Chondrocyte (in vitro differentiated cells): ENCODE measurements at places on chromosomes 5 and 9. TPM values are rescaled to one million over a fixed set of nuclear protein-coding genes. Genes with fewer than 3 reads are reported as not detected.

The DBN1 gene
- 207 to 277 TPM (median 274 TPM) in 3 replicates for total RNA-seq

The FSTL4 gene
- total RNA-seq = 0.07 to 0.49 TPM in 2 of 3 replicates, not detected in the other

The C8G gene
- total RNA-seq = 2.2 TPM in 1 of 3 replicates, not detected in the others

The OR1Q1 gene
- not detected in 3 replicates for total RNA-seq

The ZNF454 gene
- 0.32 to 2.3 TPM (median 0.49 TPM) in 3 replicates for total RNA-seq

The MEGF10 gene
- total RNA-seq = 6.6 to 10.8 TPM (median 7.8 TPM) in 3 replicates

The FRMD3 gene
- 0.48 to 1.3 TPM (median 1.1 TPM) in 3 replicates for total RNA-seq

DNA sequence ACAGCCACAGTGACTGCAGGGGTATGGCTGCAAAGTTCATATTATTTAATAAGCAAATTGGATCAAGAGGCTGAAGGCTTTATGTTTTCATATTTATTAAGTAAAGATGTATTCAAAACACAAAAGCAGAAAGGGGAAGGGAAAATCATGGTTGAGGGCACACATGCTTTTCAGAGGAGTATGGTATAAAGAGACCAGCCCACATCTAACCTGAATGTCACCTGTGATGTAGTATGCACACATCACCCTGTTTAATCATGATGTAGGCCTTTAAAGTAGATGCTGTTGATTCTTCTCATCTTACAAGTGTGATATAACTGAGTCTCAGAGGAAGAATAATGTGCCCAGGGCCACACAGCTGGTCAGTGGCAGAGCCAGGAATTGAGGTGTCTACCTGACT, 211.8 kb downstream of the DCP2 start:
- DNase-seq = no peak
- peaks cover 3% of the 10 kb centered on the region for H3K36me3 ChIP-seq
- H3K27me3 ChIP-seq = no peaks in the 10 kb centered on the region
- no peak overlapping the region for H3K4me3 ChIP-seq

- no peak overlapping the region for H3K4me3 ChIP-seq
- H3K27ac ChIP-seq = no peak overlapping the region
- H3K36me3 ChIP-seq = no peaks in the 10 kb centered on the region
- H3K27me3 ChIP-seq = no peaks in the 10 kb centered on the region
- DNase-seq = no peak
Measured at GRCh38 chr5:90386099-90386710, 23.4 kb downstream of the CETN3 start.

DNA sequence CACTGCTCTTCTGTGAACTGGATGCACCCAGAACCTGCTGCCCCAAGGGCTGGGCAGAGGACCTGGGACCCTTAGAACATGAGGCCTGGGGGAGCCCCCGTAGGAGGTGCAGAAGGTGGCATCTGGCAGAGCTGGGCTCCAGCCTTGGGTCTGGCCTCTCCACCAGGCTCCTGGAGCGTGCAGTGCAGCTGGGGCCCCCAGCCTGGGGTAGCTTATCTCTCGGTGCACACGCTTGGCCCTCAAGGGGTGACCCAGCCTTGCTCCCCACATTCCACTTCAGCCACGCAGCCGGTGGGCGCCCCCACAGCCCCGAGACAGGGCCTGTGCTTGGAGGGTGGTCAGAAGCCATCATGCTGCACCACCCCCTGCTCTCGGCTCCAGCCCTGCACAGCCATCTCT, 5.6 kb upstream of the NR5A1 start:
- no peak overlapping the region for H3K4me3 ChIP-seq
- peaks cover 8% of the 10 kb centered on the region for H3K27me3 ChIP-seq
- no peak overlapping the region for H3K27ac ChIP-seq
- peaks cover 1% of the 10 kb centered on the region for H3K36me3 ChIP-seq

GRCh38 chr5:74120585-74120984, 494.6 kb downstream of the ARHGEF28 start:
- DNase-seq = no peak
- H3K36me3 ChIP-seq = no peaks in the 10 kb centered on the region
- H3K27ac ChIP-seq = no peak overlapping the region

DNA sequence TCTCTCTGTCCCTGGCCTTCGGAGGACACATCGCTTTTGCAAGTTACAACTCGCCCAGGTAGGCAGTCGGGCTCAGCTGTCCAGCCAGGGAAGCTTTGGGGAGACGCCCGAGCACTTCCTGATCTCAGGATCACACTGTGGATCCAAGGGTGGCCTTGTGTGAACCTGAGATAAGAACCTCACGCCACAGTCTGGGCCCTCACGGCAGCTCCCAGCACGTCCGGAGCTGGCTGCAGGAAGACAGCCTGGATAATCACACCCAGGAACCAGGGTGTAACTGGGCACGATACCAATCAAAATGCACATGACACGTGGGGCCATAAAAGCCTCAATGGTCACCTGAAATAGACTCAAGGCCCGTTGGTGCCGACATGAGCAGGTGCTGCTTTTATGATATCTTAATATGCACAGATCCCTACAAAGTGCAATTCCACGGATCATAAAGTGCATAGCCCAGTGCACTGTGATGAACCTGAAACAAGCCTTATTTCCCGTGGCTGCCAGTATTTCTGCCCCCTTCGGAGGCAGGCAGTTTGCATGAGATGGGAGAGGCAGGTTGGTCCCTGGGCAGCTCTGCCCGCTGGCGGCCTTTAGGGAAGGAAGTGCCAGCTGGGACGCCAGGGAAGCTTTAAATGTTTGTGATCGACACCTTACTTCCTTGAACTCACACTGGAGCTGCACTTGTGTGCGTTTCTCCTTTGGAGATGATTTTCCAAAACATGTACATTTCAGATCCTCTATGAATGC, 14.5 kb downstream of the SLC6A18 start:
- H3K36me3 ChIP-seq = no peaks in the 10 kb centered on the region
- peaks cover 16% of the 10 kb centered on the region for H3K27me3 ChIP-seq
- no peak overlapping the region for H3K4me3 ChIP-seq

DNA sequence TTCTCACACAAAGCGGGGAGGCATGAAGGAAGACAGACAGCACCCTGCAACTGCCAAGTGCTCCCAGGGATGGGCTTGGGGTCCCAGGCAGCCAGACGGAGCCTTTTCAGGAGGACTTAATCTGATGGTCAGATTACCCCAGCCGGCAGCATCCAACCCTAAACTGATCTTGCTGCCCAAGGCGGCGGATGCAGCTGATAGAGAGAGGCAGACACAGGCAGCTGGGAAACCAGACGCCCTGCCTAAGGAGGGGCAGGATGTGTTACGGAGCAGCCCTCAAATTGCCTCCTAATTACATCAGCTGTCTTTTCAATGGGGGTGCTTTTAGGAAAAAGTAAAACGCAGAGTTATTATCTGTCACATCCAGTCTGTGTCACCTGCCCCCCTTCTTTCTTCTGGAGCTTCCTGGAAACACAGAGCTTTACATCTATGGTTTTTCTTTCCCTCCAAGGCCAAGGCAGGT, 190.9 kb upstream of the PANK3 start:
- peaks cover 53% of the 10 kb centered on the region for H3K36me3 ChIP-seq
- H3K27me3 ChIP-seq = no peaks in the 10 kb centered on the region
- peak overlapping the region; percentile 59 for H3K27ac ChIP-seq
- H3K4me1 ChIP-seq = peaks cover 11% of the 10 kb centered on the region
- no peak for DNase-seq

DNA sequence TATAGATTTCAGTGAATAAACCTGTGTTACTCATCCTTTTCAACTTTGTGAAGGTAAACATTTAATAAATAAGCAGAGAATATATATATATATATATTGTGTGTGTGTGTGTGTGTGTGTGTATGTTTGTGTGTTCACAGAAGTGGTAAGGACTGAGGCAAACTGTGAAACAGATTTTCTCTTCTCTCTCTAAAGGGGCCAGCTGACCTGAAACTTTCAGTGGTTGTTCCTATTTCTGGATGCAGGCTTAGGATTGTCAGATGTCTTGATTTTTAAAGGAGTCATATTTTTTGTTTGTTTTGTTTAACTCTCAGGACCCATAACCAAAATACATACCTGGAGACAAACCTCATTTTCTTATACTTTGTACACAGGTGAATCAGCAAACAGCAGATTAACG, 714.9 kb upstream of the MEF2C start:
- no peaks in the 10 kb centered on the region for H3K4me1 ChIP-seq
- no peak overlapping the region for H3K4me3 ChIP-seq
- no peak overlapping the region for H3K27ac ChIP-seq
- H3K36me3 ChIP-seq = no peaks in the 10 kb centered on the region
- H3K27me3 ChIP-seq = no peaks in the 10 kb centered on the region

DNA sequence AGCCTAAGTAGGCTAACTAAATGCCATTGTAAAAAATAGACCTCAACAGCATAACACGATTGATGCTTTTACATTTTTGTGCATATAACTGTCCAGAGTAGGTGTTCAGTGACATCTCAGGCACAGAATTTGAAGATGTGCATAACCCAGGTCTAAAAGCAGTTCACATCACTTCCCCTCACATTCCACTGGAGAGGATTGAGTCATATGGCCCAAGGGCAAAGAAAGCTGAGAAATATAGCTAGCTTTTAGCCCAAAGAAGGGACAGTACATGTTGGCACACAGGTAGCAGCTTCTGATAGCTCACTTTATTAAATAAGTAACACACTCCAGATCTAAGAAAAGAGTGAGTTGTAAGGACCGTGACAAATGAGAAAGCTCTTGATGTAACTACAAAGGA, 2259.5 kb upstream of the WWC1 start:
- no peak overlapping the region for H3K4me3 ChIP-seq
- DNase-seq = no peak
- no peaks in the 10 kb centered on the region for H3K4me1 ChIP-seq

DNA sequence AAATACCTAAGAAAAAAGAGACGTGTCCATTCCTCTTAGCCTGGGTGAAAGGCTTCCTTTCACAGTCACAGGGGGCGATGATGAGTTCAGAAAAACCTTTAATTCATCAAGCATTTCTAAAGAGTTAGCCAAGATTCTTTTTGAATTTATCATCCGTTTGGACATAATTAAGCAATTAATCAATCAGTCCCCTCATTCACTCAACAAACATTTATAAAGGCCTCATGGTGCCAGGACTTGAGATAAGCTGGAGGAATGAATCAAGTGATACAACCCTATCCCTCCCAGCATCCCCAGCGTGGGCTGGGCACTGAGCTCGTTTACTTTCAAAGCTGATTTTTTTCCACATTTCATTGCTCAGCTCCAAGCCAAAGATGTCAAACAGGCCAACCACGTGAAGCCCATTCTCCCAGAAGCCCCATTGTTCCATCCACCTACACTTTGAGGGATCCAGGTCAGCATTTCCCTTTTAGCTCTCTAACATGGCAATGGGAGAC, 140.5 kb downstream of the SLIT3 start:
- peak overlapping the region; percentile 48 for H3K4me3 ChIP-seq
- DNase-seq = no peak
- no peaks in the 10 kb centered on the region for H3K27me3 ChIP-seq
- peaks cover 22% of the 10 kb centered on the region for H3K36me3 ChIP-seq
- H3K4me1 ChIP-seq = peaks cover 58% of the 10 kb centered on the region
- peak overlapping the region; percentile 92 for H3K27ac ChIP-seq

- H3K4me3 ChIP-seq = peak overlapping the region; percentile 52
- no peaks in the 10 kb centered on the region for H3K27me3 ChIP-seq
- peak overlapping the region; percentile 92 for H3K27ac ChIP-seq
- H3K36me3 ChIP-seq = no peaks in the 10 kb centered on the region
- DNase-seq = no peak
- H3K4me1 ChIP-seq = peaks cover 60% of the 10 kb centered on the region
Measured at GRCh38 chr5:107542831-107543231, 127.9 kb downstream of the EFNA5 start.

DNA sequence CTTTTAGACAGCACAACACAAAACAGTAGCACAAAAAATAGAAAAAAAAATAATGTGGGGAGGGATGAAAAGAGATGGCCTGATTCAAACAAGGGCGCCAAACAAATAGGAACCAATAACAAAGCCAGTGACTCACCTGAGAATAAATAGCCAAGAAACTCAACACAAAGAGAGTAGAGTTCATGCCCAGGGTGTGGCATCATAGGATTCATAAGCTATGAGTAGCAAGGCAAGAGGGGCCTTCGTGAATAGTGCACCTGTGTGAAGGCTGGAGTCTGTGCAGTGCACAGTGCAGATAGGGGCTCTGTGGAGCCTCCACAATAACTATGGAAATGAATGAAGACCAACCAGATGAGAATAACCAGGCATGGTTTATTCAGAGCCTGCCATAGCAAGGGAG, 541.7 kb downstream of the SPOCK1 start:
- H3K4me1 ChIP-seq = no peaks in the 10 kb centered on the region
- H3K27ac ChIP-seq = no peak overlapping the region
- H3K36me3 ChIP-seq = peaks cover 3% of the 10 kb centered on the region
- H3K4me3 ChIP-seq = no peak overlapping the region
- peaks cover 11% of the 10 kb centered on the region for H3K27me3 ChIP-seq

- peak overlapping the region; percentile 91 for H3K27ac ChIP-seq
- H3K4me1 ChIP-seq = peaks cover 82% of the 10 kb centered on the region
- peak overlapping the region; percentile 71 for H3K4me3 ChIP-seq
- H3K27me3 ChIP-seq = no peaks in the 10 kb centered on the region
Measured at GRCh38 chr9:124779368-124780059, 2.6 kb downstream of the OLFML2A start.

DNA sequence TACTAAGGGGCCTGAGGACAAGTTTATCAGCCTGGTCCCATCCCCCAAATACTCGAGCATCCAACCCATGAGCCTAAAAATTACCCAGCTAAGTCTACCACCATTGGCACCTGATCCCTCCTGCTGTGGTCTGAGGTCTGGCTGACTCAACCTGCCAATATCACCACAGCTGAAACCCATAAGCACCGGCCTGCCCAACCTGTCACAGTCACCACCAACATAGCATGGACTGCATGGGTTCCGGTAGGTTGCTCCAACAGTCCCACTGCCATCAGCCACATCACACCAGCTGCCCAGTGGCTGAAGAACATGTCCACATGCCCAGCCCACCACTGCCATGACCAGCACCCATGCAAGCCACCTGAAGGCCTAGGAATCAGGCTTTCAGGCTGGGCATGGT, 495.0 kb downstream of the PRELID2 start:
- no peaks in the 10 kb centered on the region for H3K27me3 ChIP-seq
- no peak overlapping the region for H3K4me3 ChIP-seq
- peaks cover under 1% of the 10 kb centered on the region for H3K4me1 ChIP-seq
- H3K36me3 ChIP-seq = peaks cover 6% of the 10 kb centered on the region
- H3K27ac ChIP-seq = no peak overlapping the region
- no peak for DNase-seq

DNA sequence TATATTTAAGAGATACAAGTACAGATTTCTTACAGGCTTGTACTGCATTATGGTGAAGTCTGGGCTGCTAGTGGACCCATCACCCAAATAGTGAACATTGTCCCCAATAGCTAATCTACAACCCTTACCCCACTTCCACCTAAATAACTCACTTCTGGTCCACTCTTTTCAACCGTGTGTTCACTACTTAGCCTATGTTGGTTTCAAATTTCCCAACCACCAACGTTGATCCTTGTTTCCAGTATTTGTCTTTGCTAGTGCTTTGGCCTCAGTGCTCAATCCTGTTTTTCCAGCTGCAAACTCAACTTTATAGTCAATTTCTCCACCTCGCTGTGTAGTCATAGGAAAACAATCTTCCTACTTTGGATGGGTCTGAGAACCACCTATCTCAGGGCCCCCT, 45.3 kb upstream of the TTC39B start:
- no peaks in the 10 kb centered on the region for H3K27me3 ChIP-seq
- no peaks in the 10 kb centered on the region for H3K36me3 ChIP-seq
- H3K4me3 ChIP-seq = no peak overlapping the region
- DNase-seq = no peak
- H3K4me1 ChIP-seq = peaks cover 6% of the 10 kb centered on the region

GRCh38 chr9:133163504-133164172, at the start of gene GBGT1:
Gene GBGT1, minus strand, starts transcription at chr9:133163914. Its CDS starts 1,502 bp downstream, at chr9:133162412.
- peaks cover 12% of the 10 kb centered on the region for H3K4me1 ChIP-seq
- no peaks in the 10 kb centered on the region for H3K27me3 ChIP-seq
- no peak within 1 kb of the TSS for H3K27ac ChIP-seq
- peak within 1 kb of the TSS; percentile 76 for H3K4me3 ChIP-seq
